Heart left ventricle (tissue), 16 donors: ENCODE measurements at places on chromosomes 1 and 21.

DNA sequence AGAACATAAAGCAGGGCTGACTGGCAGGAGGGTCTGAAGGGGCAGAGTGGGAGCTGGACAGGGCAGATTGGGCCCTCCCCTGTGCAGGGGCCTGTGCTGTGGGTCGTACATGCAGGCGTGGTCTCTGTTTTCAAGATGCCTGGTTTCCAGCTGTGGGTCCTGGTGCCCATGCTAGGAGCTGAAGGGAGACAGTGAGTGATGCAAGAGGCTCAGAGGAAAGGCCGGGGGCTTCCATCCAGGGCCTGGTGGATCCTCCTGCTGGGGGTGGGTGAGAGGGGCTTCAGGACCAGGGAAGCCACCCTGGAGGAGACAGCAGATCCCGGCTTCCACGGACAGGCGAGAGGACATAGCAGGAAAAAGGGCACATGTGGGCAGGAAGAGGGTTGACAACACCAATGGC, 349.0 kb upstream of the VAMP3 start:
- DNase-seq, result peak; percentile 36

GRCh38 chr1:53592521-53592982, 133.4 kb downstream of the DMRTB1 start:
- DNase-seq, result no peak

DNA sequence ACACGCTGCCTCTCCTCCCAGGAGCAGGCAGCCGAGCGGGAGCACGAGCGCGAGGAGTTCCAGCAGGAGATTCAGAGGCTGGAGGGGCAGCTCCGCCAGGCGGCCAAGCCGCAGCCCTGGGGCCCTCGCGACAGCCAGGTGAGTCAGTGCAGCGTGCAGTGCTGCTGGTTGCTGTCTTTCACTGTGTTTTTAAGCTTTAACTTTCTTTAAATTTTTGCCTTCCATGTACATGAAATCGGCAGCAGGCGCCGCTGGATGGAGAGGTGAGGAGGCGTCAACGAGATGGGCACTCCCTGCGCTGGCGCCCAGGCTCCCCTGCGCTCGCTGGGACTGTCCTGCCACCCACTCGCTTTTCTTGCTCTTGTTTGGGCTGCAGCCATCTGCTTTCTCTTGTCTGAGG, 60.7 kb upstream of the DIP2A start:
- peak; percentile 48 for DNase-seq

DNA sequence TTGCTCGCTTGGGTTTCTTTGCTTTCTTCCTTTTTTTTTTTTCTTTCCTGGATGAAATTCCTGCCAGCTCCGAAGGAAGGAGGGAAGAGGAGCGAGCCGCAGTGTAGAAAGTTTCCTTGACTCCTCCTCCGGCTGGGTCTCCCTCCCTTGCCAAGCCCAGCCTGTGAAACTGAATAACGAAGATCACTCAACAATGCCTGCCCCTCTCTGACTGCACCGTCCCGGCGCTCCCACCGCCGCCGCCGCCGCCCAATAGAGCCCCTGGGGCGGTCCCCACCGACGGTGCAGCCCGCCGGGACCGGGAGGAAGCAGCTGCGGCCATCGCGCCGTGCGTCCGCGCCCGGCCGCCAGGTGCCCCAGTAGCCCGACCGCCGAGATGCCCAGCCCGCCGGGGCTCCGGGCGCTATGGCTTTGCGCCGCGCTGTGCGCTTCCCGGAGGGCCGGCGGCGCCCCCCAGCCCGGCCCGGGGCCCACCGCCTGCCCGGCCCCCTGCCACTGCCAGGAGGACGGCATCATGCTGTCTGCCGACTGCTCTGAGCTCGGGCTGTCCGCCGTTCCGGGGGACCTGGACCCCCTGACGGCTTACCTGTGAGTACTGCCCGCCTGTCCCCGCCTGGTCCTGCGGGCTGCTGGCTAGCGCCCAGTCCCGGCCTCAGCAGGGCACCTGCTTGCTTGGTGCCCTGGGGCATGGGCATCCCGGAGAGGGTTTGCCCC, at the start of gene LGR6:
Gene LGR6 (plus strand): TSS at position 186 of the 714 bp plus-strand sequence. CDS start 191 bp downstream, at position 377.
- DNase-seq, result no peak

DNA sequence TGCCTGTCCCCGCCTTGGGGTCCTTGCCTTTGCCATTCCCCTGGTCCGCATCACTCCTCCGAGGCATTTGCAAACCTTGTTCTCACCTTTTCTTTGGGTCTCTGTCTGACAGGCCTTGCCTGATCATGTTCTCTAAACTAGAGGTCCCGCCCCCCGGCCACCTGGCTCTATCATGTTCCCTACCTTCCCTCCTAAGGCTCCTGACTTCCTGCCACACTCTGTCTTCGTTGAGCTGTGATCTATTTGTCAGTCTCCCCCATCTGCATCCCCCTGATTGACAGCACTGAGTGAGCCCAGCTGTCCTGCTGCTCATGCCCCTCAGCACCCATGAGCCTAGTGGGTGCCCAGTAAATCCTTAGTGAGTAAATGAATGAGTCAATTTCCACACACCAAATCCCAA, 22.8 kb downstream of the ERG start:
- DNase-seq, result no peak

DNA sequence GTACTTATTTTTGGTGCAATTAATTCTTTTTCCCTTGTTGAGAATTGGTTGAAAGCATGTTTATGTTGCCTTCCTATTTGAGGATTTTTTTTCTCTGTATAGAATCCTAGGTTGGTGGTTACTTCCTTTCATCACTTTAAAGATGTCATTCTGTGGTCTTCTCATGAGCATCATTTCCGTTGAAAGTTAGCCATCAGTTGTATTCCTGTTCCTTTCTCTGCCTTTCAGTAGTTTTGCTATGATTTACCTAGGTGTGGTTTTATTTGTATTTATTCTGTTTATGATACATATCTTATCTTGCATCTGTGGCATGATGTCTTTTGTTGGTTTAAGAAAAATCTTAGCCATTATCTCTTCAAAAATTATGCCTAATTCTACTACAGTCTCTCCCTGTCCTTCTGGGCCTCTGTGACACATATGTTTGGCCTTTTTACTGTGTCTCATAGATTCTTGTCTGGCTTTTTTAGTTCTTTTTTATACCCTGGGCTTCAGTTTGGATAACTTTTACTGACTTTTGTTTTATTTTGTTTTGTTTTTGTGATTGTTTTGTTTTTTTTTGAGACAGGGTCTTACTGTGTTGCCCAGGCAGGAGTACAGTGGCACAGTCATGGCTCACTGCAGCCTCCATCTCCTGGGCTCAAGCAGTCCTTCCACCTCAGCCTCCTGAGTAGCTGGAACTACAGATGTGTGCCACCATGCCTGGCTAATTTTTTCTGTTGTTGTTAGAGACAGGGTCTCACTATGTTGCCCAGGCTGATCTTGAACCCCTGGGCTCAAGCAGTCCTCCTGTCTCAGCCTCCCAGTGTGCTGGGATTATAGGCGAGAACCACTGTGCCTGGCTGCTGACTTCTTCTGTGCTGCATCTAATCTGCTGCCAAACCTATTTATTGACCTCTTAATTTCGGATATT, 24.1 kb downstream of the PTGFRN start:
- DNase-seq, result no peak

DNA sequence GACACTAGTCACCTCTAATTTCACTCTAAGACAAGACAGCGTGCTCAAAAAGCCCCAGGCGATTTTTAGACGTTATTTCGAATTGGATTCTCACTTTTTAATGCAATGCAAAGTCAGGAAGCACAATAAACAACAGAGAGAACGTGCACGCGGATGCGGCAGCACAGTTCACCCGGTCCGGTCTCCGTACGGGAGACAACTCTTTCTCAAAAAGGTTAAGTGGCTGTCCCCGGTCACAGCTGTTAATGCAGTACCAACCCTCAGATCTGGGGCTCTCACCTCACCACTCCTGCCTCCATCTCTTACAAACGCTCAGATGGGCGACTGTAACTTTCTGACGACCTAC, 1.2 kb downstream of the HP1BP3 start:
- peak; percentile 19 for DNase-seq

DNA sequence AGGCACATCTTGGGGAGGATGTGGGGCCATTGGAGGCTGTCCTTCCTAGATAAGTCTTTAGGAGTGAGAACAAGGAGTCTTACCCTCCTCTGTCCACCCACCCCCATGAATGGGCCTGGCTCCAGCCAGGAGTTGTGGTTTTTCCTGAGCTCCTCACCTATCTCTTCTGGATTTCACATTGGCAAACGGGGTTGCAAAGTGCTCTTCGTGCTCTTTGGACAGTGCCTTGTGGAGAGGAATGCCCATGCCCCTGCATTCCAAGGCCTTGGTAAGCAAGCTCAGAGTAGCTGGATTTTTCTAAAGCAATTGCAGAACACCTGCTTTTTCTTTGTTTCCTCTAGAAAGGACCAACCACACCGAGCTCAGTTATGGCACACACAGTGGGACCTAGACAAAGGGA, 152.1 kb upstream of the CAMK1G start:
- DNase-seq, result no peak

- no peak for DNase-seq
Observed at GRCh38 chr21:41779659-41780058, 12.8 kb upstream of the RIPK4 start.

GRCh38 chr1:21289700-21290545, at the start of gene ECE1:
Gene ECE1, minus strand, starts transcription at chr1:21290463. Its CDS starts 49 bp downstream, at chr1:21290414.
- peak; percentile 57 for DNase-seq

GRCh38 chr1:178688244-178688643, 36.8 kb upstream of the RALGPS2 start:
- DNase-seq, result no peak

DNA sequence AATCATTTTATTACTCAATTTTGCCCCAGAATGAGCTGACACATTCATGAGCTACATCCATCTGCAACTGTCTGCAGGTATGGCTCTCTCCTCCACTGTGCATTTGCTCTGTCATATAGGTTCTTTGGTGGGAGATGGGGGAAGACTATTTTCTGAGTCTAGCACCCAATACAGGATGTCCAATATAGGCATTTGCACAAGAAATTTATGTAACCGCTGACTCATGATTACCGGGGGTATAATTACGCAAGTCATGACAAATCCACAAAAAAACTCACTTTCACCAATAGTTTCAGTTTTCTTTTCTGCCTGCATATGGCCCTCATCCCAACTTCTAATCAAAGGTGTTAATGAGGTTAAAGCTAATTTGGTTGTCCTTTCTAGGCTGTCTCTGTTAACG, 17.5 kb upstream of the VSIG8 start:
- no peak for DNase-seq

- DNase-seq, result no peak
Observed at GRCh38 chr1:58287894-58288623, 258.5 kb downstream of the OMA1 start.

DNA sequence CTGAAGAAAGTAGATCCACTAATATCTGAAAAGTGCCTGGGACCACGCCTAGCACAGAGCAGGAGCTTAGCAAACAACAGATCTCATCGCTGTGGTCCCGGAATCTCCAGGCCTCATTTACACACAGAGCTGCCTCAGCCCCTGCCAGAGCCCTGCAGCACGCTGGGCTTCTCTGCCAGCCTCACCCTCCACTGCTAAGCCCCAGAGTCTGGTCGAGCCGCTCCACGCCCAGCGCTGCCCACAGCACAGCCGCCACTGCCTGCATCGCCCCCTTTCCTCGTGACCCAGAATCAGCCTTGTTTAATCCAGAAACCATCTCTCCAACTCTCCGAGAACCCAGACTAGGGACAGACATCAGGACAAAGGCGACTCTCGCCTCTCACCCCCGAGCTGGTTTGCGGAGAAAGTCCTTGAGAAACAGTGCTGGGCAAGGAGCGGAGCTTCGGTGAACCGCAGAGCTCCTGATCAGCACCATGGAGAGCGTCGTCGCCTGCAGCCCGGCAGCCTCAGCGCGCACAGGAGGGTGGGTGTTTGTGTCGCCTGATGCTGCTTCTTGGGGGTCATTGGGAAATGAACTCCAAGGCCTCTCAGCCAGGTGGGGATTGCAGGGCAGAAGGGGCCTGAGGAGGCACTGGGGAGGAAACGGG, 145.1 kb downstream of the NPHP4 start:
- DNase-seq, result no peak

- DNase-seq, result peak; percentile 62
Observed at GRCh38 chr21:37435120-37435519, 68.5 kb downstream of the DYRK1A start.

DNA sequence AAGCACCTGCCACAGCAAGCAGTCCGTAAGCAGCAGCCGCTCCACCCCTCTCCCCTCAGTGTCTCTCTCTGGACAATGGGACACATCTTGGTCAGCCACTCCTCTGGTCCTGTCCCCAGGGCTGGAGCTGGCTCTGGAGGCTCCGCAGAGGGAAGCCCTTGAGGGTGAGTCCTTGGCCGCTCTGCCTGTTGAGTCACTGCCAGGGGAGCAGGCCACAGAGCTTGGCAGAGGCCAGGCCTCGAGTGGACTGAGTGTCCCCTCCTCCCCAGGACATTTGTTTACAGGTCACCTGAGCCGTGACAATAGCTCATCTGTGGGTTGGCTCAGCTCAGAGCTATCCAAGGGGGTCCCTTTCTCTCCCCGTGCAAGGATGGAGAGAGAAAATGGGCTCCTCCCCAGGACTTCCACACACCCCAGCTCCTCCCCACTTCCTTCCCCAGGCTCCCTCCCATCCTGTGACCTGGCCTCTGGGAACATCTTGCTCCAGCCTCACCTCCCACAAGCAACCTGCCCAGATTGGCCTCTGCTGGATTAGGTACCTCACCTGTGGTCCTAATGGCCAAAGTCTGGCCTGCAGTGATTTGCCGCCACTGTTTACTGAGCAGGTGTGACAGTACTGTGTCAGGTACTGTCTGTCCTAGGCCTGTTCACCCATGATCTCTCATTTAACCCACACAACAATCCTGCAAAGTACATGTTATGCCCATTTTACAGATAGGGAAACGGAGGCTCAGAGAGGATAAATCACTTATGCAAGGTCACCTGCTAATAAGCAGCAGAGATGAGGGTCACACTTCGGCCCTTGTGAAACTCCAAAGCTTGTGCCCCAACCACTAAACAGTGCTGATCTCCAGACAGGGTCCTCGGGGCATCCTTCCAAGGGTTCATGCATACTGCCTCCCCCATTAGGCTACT, 4.8 kb downstream of the FAM131C start:
- peak; percentile 67 for DNase-seq

- DNase-seq, result no peak
Observed at GRCh38 chr1:167564612-167565270, 11.2 kb upstream of the CREG1 start.

DNA sequence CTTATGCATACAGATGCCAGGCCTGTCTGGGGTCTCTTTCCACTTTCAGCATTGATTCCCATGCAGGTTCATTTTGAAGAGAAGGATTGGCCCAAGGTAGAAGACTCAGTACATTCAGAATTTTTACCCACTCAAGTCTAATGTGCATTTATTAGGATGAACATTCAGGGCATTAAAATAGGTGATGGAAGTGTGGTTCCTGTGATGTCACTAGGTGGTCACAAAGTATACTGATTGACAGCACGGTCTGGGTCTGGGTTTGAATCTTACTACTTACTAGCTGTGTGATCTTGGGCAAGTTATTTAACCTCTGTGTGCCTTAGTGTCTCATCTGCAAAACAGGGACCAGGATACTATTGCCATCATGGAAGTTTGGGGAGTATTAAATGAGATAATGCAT, 711 bp upstream of the ZNF648 start:
- no peak for DNase-seq
